ENCODE measurements at places on chromosomes 11 and 22. TPM values are rescaled to one million over a fixed set of nuclear protein-coding genes. Genes with fewer than 3 reads are reported as not detected.
A peak's percentile ranks its signal among the peaks of the same experiment; 100 is the strongest.

TPBGL gene
- 0.64 TPM for total RNA-seq

DNA sequence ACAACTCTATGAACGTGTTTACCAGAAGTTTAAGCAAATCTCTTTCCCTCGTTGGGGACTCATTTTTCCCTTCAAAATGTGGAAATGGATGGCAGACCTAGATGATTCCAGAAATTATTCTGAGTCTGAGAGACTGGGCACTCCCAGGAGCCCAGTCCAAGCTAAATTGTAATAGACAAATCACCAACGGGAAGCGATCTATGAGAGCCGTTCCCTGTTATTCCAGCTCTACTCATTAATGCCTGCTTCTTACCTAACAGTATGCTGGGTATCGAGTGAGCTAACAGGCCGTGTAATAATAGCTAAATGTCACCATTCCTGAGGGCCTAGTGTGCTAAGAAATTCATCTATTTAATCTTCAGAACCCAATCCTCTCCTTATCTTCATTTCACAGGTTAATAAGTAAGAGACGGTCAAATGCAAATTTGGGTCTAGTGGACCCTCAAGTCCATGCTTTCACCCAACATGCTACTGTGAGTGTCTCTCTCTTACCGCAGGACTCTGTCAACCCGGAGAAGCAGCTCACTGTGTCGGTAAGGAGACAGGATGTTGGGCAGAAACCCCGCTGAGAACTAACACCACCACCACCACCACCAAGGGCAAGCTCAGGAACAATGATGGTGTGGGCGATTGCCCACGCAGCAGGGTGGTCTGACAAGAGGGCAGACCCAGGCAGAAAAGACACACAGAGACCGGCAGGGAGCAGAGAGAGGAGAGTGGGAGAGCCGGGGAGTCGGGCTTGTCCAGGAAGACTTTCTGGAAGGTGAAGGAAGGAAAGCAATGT, 57.1 kb upstream of the TIMP3 start:
- no peaks in the 10 kb centered on the region for H3K27me3 ChIP-seq
- no peak for DNase-seq
- H3K4me1 ChIP-seq = peaks cover 6% of the 10 kb centered on the region
- no peak overlapping the region for H3K27ac ChIP-seq
- H3K36me3 ChIP-seq = peaks cover 18% of the 10 kb centered on the region

GRCh38 chr11:63666874-63667273, 4.3 kb downstream of the ATL3 start:
- peaks cover 6% of the 10 kb centered on the region for H3K36me3 ChIP-seq
- no peaks in the 10 kb centered on the region for H3K4me1 ChIP-seq
- no peak for DNase-seq

DNA sequence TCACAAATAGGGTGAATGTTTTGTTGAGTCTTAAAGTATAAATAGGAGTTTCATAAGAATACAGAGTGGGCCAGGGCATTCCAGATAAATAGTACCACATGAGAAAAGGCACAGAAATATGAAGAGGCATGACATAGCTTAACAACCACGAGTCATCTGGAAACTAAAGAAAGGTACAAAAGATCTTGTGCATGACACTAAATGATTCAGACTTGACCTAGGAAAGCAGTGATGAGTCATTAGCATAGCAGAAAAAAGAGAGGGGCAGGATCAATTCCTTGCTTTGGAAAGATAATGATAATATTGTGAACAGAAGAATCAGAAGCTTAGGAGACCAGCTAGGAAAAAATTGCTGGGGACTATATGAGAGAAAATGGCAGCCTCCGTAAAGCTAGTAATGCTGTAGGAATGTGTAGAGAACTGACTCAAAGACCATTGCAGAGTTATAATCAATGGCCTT, 47.6 kb upstream of the FIBIN start:
- no peak overlapping the region for H3K27ac ChIP-seq
- no peaks in the 10 kb centered on the region for H3K36me3 ChIP-seq
- no peak for DNase-seq
- H3K27me3 ChIP-seq = no peaks in the 10 kb centered on the region
- no peak overlapping the region for H3K4me3 ChIP-seq

DNA sequence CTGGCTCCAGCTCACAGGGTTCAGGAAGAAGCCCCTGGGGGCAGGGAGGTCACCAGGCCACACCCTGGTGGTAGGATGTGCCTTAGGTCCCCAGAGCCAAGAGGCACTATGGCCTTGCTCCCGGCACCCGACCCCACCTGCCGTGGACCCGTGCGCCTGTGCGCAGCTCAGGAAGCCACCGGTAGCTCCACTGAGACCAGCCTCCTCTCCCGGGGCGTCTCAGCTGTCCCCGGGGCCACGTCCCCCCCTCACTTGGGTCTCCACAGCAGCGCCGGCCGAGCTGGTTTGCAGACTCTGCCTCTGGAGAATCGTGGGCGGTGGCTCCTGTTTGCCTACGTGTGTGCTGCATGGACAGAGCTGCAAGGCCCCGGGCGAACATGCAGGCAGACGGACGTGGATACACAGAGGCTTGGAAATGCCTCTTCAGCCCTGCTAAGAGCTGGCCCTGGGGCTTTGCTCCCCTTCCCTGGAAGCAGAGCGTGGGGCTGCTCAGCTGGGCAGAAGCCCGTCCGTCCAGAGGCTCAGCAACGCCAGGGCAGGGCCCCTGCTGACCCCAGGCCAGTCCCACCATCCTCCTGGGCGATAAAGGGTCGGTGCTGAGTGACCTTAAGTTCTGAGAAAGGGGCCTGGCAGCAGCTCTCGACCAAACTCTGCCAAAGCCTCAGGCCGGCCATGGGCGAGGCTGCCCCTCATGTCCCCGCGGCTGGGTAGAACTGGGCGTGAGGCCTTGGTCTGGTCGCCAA, 15.3 kb upstream of the MUC5B start:
- no peak overlapping the region for H3K27ac ChIP-seq
- no peaks in the 10 kb centered on the region for H3K36me3 ChIP-seq
- no peaks in the 10 kb centered on the region for H3K4me1 ChIP-seq
- peak; percentile 24 for DNase-seq
- no peaks in the 10 kb centered on the region for H3K27me3 ChIP-seq

- no peak for DNase-seq
- no peaks in the 10 kb centered on the region for H3K4me1 ChIP-seq
- H3K36me3 ChIP-seq = no peaks in the 10 kb centered on the region
Observed at GRCh38 chr11:3949125-3949524, 93.7 kb downstream of the STIM1 start.

GRCh38 chr11:96307776-96308140, 35.2 kb downstream of the MAML2 start:
- DNase-seq = no peak
- H3K36me3 ChIP-seq = no peaks in the 10 kb centered on the region
- no peaks in the 10 kb centered on the region for H3K27me3 ChIP-seq
- H3K4me3 ChIP-seq = peak overlapping the region; percentile 54
- peaks cover 9% of the 10 kb centered on the region for H3K4me1 ChIP-seq

TTC38 gene
- 30.2 TPM for total RNA-seq
